ENCODE measurements at places on chromosomes 4 and X.

GRCh38 chr4:116489739-116490138, 595.6 kb downstream of the TRAM1L1 start:
- DNase-seq = no peak

- DNase-seq = no peak
Measured at GRCh38 chrX:21875013-21875412, 19.2 kb downstream of the YY2 start.

DNA sequence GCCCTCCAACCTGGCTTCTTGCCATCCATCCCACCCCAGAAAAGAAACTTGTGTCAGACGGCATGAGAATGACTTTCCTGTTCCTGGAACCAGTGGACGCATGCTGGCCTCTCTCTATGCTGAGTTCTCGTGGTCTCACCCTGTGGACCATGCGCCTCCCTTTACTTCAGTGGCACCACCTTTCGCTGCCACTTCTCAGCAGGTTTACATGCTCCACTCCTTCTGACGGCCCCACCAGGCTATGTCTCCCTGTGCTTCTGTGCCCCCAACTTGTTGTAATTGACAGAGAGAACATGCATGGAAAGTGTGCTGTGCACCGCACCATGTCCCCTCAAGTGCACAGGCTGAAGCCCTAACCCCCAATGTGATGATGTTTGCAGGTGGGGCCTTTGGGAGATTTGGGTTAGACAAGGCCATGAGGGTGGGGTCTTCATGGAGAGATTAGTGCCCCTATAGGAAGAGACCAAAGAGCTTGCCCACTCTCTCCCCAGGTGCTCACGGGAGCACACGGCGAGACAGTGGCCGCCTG, 3.1 kb upstream of the PPP2R2C start:
- no peak for DNase-seq

- no peak for DNase-seq
Measured at GRCh38 chrX:100649550-100650356, 5.8 kb downstream of the SRPX2 start.

DNA sequence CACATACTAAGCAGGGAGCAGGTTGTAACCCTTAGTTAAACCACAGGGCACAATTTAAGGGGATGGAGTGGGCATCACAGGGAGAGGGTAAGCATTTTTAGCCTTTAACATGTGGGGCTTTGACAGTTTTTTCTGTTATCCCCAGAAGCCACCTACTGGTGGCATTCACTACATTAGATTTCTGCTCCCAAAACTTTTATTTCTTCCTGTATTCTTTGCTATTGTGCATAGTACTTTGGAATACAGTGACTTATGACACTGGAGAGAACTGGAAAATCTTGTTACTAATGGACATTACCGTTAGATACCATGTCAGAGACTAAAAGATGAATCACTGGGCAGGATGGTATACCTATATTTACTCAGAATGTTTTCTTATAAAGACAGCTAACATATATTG, 7.3 kb downstream of the TRIM75 start:
- no peak for DNase-seq

- DNase-seq = no peak
Measured at GRCh38 chr4:38163216-38164006, 203.2 kb downstream of the PTTG2 start.

Measured in NCI-H2107 (cell line).